Left kidney (tissue), 8 donors: ENCODE measurements at places on chromosomes 16 and 17. TPM values are rescaled to one million over a fixed set of nuclear protein-coding genes. Genes with fewer than 3 reads are reported as not detected.

CD300LB gene
- polyA plus RNA-seq = 0.15 TPM

HOXB6 gene
- 98.2 TPM for polyA plus RNA-seq

PIK3R6 gene
- 0.85 TPM for polyA plus RNA-seq

GP2 gene
- 7.0 TPM for polyA plus RNA-seq

CA7 gene
- polyA plus RNA-seq = 0.65 TPM

MMP28 gene
- polyA plus RNA-seq = 1.2 TPM

ZNF768 gene
- polyA plus RNA-seq = 44.5 TPM

SLC5A11 gene
- 5.6 TPM for polyA plus RNA-seq

PITPNC1 gene
- polyA plus RNA-seq = 22.3 TPM

PIRT gene
- polyA plus RNA-seq = 0.07 TPM

ZPBP2 gene
- polyA plus RNA-seq = not detected

KRT222 gene
- 0.12 TPM for polyA plus RNA-seq

SLC22A31 gene
- 0.48 TPM for polyA plus RNA-seq

GRCh38 chr17:47665655-47666054, 15.9 kb downstream of the KPNB1 start:
- DNase-seq = no peak

DNA sequence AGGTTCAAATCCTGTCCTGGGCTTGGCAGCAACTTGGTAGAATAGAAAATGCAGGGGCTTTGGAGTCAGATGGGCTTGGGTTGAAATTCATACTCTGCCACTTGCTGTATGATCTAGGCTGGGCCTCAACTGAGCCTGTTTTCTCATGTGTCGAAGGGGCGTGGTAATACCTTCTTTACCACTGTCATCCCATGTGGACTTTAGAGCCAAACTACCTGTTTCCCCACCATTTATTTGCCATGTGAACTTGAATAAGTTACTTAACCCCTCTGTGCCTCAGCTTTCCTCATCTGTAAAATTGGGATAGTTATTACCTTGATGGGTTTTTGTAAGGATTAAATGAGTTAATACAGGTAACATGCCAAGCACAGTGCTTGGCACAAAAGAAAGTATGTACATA, 106.0 kb downstream of the COPRS start:
- DNase-seq = no peak

DNA sequence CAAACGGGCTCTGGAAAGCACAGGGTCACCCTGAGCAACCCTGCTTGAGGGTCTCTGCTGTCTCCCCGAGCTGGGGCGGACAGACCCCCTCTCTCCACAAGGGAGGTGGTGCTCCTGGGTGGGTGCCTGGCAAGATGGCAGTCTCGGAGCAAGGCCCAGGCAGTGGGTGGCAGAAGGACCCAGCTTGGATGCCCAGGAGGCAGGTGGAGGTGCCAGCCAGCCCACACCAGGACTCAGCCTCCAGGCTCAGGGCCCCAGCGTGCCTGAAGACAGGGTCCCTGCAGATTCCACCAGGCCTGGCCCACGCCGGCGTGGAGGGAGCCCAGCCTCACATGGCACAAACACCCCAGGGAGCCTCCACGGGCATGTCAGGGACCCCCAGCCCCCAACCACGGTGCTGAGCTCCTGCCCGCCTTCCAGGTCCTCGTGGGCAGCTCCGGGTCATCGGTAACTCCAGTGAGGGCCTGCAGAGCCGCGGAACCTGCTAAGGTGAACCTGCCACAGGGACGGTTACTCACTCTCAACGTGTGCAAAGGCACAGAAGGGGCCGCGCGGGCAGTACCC, 20.8 kb downstream of the UNKL start:
- DNase-seq = no peak

DNA sequence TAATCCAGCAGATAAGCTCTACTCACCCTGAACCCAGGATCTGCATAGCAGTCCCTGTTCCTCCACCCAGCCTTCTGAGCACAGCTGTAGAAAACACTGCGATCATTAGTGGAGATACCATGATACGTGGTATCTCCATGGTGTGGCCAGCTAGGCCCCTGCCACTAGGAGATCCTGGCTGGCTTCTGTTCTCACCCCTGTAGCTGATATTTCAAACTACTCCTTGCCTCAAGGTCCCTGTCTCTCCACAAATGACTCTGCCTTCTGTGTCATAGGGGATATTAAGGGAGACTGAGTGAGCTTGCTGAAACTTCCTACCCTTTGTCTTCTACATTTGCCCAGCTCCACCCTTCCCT, 44.3 kb downstream of the ERN1 start:
- no peak for DNase-seq

DNA sequence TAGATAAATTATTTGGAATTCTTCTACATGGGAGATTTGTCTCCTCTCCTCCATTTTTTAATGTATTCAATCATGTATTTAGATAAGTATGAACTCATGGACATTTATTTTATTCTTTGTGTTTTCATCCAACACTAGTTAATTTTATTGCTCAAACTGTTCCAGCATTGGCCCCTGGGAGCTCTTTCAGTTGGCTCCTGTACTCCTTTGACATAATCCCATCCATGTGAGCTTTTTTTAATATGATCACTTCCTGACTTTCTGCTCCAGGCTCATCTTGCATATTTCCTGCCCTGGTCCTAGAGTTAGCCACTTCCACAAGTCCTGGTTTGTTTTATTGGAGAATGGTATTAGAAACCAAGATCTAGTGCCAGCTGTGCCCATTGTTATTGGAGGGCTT, 419.0 kb upstream of the CDH11 start:
- DNase-seq = no peak

GRCh38 chr17:31431098-31431851, 39.8 kb downstream of the RAB11FIP4 start:
- DNase-seq = no peak

DNA sequence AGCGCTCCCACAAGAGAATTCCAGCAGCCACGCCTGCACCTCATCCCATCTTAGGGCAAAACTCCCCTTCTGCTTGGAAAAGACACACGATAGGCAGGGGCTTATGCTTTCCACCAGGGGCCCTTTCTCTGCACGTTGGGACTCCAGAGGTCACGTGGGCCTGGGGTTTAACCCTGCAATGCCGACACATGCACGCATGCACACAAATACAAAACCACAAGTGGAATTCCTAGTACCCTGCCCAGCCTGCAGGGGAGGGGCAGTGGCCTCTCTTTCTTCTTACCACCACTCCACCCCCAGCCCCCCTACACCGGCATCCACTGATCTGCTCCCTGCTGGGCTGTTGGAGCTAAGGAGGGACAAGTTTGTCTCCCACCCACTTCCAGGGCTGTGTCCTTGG, 16.8 kb upstream of the CCDC182 start:
- no peak for DNase-seq

DNA sequence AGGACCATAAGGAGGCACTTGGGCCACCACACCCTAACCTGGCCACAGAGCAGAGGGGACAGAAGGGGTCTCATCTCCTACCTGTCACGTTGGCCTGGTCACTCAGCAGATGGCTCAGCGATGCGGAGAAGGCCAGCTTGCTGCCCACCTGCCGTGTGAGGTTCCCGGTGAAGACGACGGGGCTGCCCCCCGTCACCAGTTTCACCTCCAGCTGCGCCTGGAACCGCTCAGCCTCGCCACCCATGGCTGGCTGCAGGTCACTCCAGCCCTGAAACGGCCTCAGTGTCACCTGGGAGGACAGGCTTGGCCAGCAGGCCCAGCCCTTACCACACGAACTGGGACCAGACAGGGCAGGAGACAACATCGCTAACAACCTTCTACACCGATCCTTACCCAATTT, 116.8 kb downstream of the RMI2 start:
- no peak for DNase-seq

GRCh38 chr17:35514564-35514963, 22.9 kb downstream of the SLFN12L start:
- no peak for DNase-seq

- peak; percentile 13 for DNase-seq
Measured at GRCh38 chr17:74150428-74151025, 53.0 kb upstream of the RPL38 start.

- no peak for DNase-seq
Measured at GRCh38 chr16:239948-240277, 5.3 kb downstream of the FAM234A start.

DNA sequence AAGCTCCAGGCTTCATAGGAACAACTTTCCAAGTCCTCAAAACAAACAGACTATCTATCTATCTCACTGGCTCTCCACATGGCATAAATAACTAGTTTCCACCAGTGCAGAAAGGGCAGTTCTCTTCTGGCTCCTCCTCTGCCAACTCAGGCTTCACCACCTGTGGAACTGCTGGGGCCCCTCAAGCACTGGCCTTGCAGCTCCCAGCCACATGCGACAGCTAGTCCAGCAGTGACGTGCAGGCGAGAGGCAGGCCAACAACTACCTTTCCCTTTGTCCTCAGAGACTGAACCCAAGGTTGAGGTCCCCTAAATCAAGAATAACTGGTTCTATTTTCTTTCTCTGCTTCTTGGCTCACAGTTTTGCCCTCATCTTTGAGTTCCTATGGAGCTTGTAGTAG, 137.6 kb downstream of the AATF start:
- DNase-seq = no peak

GRCh38 chr17:10428781-10429180, 7.0 kb upstream of the MYH8 start:
- DNase-seq = no peak

GRCh38 chr17:36092230-36092629, 2.3 kb upstream of the CCL3 start:
- no peak for DNase-seq

DNA sequence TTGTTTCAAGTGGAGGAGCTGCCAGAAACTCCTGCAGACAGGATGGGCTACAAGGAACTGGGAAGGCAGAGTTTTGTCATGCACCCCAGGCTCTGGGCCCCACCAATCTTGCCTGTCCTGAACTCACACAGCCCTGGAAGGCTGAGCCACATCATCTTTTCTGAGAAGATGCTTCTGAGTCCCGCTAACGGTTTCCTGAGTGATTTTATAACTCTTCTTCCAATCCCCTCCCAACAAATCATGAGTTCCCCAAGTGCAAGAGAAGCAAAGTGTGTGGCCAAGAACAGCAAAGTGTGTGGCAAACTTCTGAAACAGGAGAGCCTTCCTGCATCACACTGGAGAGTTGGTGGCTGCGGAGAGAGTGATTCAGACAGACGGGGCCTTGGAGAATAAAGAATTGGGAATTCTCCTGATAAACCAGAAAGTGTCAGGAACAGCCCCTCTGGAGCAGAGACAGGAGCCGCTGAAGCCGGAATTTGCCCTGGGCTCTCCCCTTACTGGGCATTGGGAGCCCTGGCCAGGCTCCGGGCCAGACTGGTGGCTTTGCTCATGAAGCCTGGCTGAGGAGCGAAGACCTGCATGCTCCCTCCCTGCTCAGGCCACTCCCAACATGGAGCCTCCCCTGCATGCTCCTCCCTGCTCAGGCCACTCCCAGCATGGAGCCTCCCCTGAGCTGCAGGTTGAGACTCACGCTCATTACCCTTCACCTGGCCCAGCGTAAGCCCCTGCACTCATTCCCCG, 47.2 kb downstream of the PITPNM3 start:
- DNase-seq = no peak

GRCh38 chr17:19533036-19533717, 477 bp upstream of the SLC47A1 start:
- no peak for DNase-seq

DNA sequence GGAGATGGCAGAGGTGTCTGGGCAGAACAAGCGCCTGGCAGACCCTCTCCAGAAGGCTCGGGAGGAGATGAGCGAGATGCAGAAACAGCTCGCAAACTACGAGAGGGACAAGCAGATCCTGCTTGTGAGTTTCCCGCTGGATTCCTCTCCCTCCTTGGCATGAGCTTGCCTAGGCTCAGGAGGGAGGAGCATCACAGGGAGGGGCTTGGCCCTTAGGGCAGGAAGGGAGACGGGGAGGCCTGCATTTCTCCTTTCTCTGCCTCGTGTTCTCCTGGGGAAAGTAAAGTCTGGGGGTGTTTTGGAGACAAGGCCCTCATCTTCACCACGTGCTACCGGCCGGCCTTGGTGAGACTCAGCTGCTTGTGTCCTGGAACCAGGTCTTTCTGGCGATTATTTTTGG, 18.0 kb upstream of the DBNDD1 start:
- DNase-seq = no peak

GRCh38 chr17:38509772-38510420, 81.6 kb downstream of the ARHGAP23 start:
- DNase-seq = no peak

GRCh38 chr17:75344666-75345065, 55.4 kb upstream of the SLC25A19 start:
- no peak for DNase-seq

- no peak for DNase-seq
Measured at GRCh38 chr17:68437979-68438822, 19.1 kb downstream of the WIPI1 start.

GRCh38 chr16:11431915-11432465, 86.7 kb downstream of the RMI2 start:
- DNase-seq = no peak

DNA sequence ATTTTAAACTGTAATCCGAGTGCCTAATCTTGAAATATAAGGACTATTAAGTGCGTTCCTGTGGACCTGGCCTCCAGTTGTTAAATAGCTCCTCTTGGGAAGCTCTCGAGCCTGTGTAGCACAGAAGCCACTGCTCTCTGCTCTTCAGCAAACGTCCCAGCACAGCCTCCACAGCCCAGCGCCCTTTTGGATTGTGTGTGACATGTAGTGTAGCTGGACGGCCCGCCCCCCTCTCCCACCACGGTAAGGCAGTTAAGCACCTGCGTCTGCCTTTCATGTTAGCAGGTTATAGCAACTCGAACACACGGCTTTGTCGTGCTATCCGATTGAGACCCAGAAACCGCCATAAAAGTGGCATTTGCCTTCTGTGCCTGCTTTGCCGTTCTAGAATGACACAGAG, 79.2 kb upstream of the CHMP6 start:
- no peak for DNase-seq

GRCh38 chr17:14015271-14015670, 54.0 kb upstream of the COX10 start:
- no peak for DNase-seq

DNA sequence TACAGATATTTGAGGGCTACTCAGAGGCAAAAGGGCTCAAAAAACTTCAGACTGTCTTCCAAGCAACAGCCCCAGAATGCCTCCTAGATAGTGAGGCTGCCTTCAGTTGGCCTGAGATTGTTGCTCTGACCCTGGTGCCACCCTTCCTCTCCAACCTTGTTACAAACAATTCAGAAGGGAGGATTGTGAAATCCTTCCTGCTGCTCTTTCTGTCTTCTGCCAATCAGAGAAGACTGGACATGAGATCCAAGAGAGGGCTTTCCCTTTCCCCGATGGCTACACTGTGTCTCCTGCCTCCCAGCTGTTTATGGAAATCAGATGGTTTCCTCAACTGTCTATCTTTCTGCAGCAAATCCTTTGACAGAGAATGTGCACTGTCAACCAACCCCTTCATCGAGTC, 419.9 kb downstream of the CDH13 start:
- DNase-seq = no peak

GRCh38 chr17:76696763-76697701, 13.7 kb downstream of the MXRA7 start:
- no peak for DNase-seq

- no peak for DNase-seq
Measured at GRCh38 chr17:17305281-17305801, 2.2 kb downstream of the NT5M start.

- DNase-seq = no peak
Measured at GRCh38 chr16:87150262-87150661, 166.9 kb downstream of the C16orf95 start.

GRCh38 chr17:48382989-48383388, 47.0 kb downstream of the SKAP1 start:
- DNase-seq = no peak

- no peak for DNase-seq
Measured at GRCh38 chr17:34259146-34259545, 4.1 kb downstream of the CCL2 start.

- no peak for DNase-seq
Measured at GRCh38 chr17:11309033-11309432, 68.0 kb downstream of the SHISA6 start.

- DNase-seq = no peak
Measured at GRCh38 chr16:19192865-19193264, 24.8 kb downstream of the SYT17 start.
